ENCODE measurements at places on chromosomes 4 and X. TPM values are rescaled to one million over a fixed set of nuclear protein-coding genes. Genes with fewer than 3 reads are reported as not detected.

DNA sequence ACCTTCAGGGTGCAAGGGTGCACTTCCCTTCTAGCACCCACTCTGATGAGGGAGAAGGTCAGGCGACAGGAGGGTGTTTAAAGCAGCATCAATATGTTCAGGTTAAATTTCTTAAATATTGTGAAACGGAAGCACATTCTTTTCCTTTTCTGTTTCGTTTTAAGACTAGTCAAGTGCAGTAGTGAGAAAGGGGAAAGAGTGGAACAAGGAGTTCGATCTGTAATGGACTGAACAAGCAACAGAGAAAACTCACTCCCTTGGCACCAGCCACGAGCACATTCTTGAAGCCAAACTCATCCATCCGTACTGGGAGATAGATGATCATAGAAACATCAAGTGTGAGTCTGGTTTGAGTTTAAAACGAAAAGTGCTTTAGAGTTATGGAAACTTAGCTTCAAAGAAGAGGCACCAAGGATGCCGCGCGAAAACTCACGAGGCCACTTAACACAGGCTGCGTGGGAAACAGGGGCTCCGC, 815 bp downstream of the FAM53A start:
- H3K4me1 ChIP-seq = peaks cover 13% of the 10 kb centered on the region
- H3K27ac ChIP-seq = no peak overlapping the region
- peaks cover 4% of the 10 kb centered on the region for H3K36me3 ChIP-seq
- peak overlapping the region; percentile 33 for H3K4me3 ChIP-seq

DNA sequence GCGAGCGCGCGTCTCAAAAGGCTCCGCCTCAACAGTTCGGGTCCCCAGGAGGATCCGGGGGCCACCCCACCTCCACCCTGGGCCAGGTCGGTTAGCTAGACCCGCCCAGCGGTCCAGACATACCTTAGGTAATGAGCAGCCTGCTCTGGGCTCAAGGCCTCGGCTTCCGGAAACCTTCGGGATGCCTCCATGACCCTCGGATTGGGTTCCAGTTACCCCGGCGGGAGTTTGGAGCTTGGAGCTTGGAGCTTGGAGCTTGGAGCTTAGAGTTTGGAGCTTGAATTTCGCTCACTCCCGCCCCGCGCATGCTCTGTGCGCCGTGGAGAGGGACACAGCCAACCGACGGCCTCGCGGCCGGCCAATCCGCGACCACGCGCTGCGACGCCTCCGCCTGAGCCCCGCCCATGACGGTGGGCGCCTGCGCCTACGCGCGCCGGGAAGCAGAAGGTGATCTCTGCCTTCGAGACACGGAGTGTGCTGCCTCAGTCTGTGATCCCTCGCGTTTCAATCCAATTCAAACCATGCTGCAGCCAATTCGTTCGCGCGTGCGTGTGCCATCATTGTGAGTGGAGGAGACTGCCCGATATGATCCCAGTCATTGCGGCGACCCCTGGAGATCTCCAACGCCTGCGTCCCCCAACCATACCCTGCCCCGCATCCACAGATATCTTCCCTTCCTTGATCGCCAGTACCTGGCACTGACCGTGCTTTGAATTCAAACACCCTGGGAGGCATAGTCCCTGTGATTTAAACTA, at the start of gene ERCC6L:
TSS of gene ERCC6L (minus strand) at position 307 of the 755 bp plus-strand sequence. CDS start at position 191, 116 bp downstream.
- peaks cover 4% of the 10 kb centered on the region for H3K4me1 ChIP-seq
- peak; percentile 69 for DNase-seq
- H3K27me3 ChIP-seq = peaks cover 2% of the 10 kb centered on the region
- peak within 1 kb of the TSS; percentile 36 for H3K4me3 ChIP-seq
- no peaks in the 10 kb centered on the region for H3K36me3 ChIP-seq
- no peak within 1 kb of the TSS for H3K27ac ChIP-seq

- no peak overlapping the region for H3K4me3 ChIP-seq
- DNase-seq = no peak
Measured at GRCh38 chr4:169202145-169202699, 68.5 kb downstream of the SH3RF1 start.

- H3K4me3 ChIP-seq = no peak overlapping the region
- H3K27me3 ChIP-seq = no peaks in the 10 kb centered on the region
- H3K4me1 ChIP-seq = no peaks in the 10 kb centered on the region
- no peak overlapping the region for H3K27ac ChIP-seq
Measured at GRCh38 chr4:30929649-30930048, 209.5 kb downstream of the PCDH7 start.

DNA sequence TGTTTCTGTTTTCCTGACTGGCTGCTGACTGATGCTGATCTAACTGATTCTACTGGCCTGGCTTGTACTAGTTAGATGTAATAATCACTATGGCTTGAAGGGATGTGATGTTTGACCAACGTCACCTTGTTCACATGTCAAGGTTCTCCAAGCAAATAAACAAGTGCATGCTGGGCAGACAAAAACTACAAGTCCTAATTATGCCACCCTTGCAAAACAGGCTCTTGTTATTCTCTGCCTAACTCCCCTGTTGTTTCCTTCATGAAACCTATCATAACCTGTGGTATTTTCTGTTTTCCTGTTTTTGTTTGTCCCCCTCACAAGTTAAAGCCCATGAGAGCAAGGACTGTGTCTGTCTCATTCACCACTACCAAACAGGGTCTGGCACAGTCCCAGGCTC, 146.2 kb downstream of the DCHS2 start:
- H3K27me3 ChIP-seq = no peaks in the 10 kb centered on the region
- no peak overlapping the region for H3K4me3 ChIP-seq
- H3K36me3 ChIP-seq = no peaks in the 10 kb centered on the region
- no peak for DNase-seq
- H3K4me1 ChIP-seq = no peaks in the 10 kb centered on the region

DNA sequence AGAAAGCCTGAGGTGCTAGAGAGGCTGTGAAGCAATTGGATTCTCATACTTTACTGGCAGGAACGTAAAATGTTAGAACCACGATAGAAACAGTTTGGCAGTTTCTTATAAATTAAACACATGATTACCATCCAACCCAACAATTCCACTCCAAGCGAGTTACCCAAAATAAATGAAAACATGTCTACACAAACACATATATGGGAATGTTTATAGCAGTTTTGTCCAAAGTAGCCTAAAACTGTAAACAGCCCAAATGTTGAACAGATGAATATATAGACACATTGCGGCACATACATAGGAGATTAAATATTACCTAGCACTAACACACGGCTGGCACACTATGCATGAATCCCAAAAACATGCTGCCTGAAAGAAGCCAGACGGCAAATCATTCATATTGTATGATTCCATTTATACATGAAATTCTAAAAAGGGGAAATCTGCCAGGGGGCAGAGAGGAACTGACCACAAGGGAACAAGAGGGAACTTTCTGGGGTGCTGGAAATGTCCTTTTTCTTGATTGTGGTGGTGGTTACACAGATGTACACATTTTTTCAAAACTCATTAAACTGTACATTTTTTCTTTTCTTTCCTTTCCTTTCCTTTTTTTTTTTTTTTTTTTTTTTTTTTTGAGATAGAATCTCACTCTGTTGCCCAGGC, 50.4 kb upstream of the SLC25A4 start:
- H3K4me3 ChIP-seq = no peak overlapping the region
- no peak for DNase-seq
- no peaks in the 10 kb centered on the region for H3K27me3 ChIP-seq
- H3K36me3 ChIP-seq = no peaks in the 10 kb centered on the region
- no peak overlapping the region for H3K27ac ChIP-seq
- no peaks in the 10 kb centered on the region for H3K4me1 ChIP-seq

VEGFD gene
- 3.2 TPM for total RNA-seq

RASL11B gene
- 6.3 TPM for total RNA-seq

DNA sequence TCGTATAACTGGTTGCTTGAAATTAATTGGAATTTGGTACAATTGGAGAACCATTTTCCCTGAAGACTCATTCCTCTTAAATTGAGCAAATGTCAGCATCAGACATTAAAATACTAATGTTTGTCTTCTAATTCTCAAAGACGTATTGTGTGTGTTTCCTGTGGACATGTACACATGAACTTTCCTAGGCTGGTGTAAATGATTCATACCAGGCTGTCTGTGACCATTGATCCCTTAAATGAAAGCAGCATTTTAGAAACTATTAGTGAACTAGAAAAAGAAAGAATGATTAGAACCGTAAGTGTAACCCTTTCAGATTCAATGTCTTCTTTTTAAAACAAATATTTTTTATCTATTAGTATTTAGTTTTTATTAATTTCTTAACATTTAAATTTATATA, 332.9 kb downstream of the PPP3CA start:
- DNase-seq = no peak
- H3K27ac ChIP-seq = no peak overlapping the region
- H3K4me3 ChIP-seq = no peak overlapping the region
- H3K36me3 ChIP-seq = no peaks in the 10 kb centered on the region
- H3K27me3 ChIP-seq = no peaks in the 10 kb centered on the region

- H3K27ac ChIP-seq = no peak overlapping the region
- DNase-seq = no peak
- no peaks in the 10 kb centered on the region for H3K27me3 ChIP-seq
- no peaks in the 10 kb centered on the region for H3K36me3 ChIP-seq
Measured at GRCh38 chr4:78019414-78019813, 37.7 kb upstream of the FRAS1 start.

GPRASP1 gene
- 55.5 TPM for total RNA-seq

DNA sequence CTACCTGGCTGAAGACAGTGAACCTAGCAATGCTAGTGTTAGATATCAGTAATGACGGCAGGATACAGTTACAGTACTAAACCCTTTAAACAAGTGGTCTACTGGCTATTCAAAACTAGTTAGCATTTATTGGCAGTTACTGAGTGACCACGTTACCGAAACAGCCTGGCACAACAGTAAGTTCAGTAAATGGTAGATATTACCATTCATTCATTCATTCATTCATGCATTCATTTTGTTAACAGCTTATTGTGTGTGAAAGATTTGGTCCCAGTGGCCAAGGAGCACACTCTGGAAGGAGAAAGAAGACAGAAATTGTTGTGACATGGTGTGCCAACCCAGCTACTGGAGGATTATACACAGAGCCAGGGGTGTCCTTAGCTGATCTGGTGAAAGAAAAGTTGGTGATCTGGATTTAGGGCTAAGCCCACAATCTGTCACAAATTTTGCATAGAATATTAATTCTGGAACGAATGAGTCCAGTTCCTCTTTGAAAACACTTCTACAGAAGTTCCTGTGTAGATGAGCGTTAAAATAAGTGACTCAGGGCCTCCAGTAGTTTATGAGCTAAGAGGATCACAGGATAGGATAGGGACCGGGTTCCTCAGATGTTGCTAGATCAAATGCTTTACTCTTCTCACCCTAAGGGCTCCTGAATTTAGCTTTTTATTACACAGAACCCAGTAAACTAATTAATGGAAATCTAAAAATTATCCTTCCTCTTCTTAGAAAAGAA, 179.1 kb downstream of the CBR4 start:
- no peaks in the 10 kb centered on the region for H3K36me3 ChIP-seq
- H3K27ac ChIP-seq = peak overlapping the region; percentile 92
- peak overlapping the region; percentile 91 for H3K4me3 ChIP-seq
- no peak for DNase-seq
- H3K27me3 ChIP-seq = no peaks in the 10 kb centered on the region
- H3K4me1 ChIP-seq = peaks cover 16% of the 10 kb centered on the region

PITX2 gene
- total RNA-seq = 0.33 TPM

Data from spinal cord (tissue), 10 donors.